GM10248 (cell line): ENCODE measurements at places on chromosomes 1 and 21.

GRCh38 chr1:19465123-19465522 is 20.2 kb downstream of the CAPZB start:
- DNase-seq = no peak

- no peak for DNase-seq
Measured at GRCh38 chr1:170150016-170150415, 4.3 kb downstream of the NTMT2 start.

GRCh38 chr1:24451746-24452145 is 36.1 kb downstream of the NIPAL3 start:
- DNase-seq = no peak

- no peak for DNase-seq
Measured at GRCh38 chr1:156708218-156708661, 2.9 kb upstream of the CRABP2 start.

GRCh38 chr21:27515676-27516075 is 548.8 kb upstream of the ADAMTS5 start:
- DNase-seq = no peak

DNA sequence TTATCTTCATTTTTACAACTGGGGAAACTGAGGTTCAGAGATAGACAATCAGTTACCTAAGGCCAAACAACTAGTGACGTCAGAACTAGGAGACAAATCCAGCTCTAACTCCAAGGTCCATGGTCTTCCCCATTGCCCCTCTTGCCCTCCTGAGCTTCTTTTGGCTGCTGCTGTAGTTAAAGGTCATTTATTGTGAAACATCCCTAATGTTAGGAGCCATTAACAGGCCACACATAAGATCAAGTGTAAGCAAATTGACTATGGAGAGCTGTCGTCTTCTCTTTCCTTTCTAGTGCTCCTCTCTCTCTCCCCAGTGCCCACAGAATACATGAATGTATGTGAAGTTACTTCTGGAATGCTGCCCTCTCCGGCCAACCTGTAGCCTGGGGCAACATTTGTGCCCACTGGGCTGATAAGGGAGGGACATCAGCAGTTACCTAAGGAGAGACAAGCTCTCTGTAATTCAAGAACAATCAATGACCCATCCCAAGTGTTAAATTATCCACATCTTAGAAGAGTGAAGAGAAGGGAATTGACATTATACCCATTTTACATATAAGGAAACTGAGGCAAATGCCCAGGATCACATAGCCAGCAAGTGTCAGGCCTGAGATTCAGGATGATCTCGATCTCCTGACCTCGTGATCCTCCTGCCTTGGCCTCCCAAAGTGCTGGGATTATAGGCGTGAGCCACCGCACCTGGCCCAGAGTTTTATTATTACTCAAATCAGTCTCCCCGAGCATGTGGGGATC is 40.1 kb downstream of the PTAFR start:
- DNase-seq = no peak

DNA sequence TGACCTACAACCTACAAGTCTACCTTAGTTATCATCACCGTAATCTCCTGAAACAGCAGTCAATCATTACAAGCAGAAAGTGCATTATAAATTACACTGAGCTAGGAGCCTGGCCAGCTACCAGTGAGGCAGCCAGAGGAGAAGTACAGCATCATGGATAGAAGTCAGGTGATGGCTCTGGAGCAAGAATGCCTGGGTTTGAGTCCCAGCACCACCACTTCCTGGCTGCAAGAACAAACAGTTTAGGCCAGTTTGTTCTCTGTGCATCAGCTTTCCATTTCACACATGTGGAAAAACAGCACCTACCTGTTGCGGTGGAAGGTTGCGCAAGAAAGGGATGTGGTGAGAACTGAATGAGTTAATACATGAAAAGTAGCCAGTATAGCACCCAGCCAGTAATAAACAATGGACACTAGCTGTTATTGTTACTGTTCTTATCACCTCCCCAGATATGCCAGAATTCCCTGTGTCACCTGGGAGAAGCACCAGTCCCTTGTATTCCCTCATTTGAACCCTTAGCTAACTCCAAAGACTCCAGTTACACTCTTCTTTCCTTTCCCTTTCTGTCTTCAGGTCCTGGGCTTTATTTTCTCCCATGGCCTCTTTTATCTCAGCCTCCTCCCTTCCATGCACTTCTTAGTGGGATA is 9.0 kb downstream of the CREG1 start:
- DNase-seq = no peak

GRCh38 chr1:88061492-88062177 is 622.4 kb upstream of the PKN2 start:
- peak; percentile 14 for DNase-seq

DNA sequence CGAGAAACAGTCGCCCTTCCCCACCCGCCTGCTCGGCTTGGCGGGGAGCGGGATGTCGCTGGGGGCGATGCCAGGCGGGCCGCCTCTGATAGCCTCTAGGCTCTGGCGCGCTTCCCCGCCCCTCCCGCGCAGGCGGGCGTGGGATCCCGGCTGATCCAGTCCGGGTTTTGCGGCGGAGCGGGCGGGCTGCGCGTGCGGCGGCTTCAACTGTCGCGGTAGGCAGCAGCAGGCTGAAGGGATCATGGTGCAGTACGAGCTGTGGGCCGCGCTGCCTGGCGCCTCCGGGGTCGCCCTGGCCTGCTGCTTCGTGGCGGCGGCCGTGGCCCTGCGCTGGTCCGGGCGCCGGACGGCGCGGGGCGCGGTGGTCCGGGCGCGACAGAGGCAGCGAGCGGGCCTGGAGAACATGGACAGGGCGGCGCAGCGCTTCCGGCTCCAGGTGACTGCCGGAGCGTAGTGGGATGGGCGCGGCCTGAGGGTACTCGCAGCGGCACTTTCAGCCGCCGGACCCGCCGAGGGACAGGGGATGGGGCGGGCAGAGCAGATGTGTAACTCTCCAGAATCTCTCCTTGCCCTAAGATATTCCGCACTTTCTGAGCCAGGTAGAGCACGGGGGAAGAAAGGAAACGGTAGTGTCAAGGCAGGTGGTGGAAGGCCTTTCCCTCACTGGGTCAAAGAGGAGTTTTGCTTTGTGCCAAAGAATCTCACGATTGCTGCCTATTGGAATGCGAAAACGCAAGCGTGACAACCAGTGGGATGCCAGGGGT is at the start of gene FAAH:
TSS of gene FAAH (plus strand) at position 210 of the 764 bp plus-strand sequence. CDS start at position 242, 32 bp downstream.
- no peak for DNase-seq

DNA sequence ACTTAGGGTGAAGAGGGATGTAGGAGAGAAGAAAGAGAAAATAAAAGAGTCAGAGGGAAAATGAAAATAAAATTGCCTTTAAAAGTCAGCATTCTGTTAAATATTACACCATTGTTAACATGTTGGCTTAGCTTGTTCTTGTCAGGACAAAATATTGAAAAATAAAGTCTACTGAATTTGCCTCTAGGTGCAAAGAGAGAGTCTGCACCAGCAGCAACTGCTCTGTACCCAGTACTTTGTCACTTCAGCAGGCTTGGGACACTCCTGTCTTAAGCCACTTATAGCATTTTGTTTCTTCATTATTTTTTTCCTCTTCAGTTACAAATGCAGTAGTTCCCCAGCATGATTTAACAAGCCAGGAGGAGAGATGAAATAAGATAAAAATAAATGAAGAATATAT is 11.0 kb upstream of the USH2A start:
- no peak for DNase-seq
